ENCODE measurements at places on chromosomes 1 and 21. TPM values are rescaled to one million over a fixed set of nuclear protein-coding genes. Genes with fewer than 3 reads are reported as not detected.

DNA sequence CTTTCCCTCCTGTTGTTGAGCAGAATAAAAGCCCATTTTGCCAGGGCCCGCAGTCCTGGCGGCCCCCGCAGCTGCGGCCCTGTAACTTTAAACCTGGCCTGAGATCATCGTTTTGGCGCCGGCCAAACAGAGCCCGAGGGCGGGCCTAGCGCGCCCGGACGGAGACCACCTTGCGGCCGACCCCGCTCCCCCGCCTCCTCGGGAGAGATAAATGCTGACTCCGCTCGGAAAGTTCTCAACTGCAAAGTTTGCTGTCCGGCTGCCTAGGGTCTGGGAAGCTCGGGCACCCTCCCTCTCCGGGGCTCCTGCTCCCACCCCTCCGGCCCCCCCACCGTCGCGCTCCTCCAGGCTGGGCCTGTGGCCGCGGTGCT is at the start of gene PDPN:
PDPN (plus strand) TSS at position 238 of the 371 bp plus-strand sequence. CDS start 202 bp downstream, outside the sequence.
- peak; percentile 79 for DNase-seq

GRCh38 chr1:39826583-39826982 is 37.9 kb upstream of the BMP8B start:
- no peak for DNase-seq

GRCh38 chr1:118257946-118258345 is 72.9 kb upstream of the SPAG17 start:
- DNase-seq = no peak

- no peak for DNase-seq
Measured at GRCh38 chr1:31731049-31731565, 27.3 kb upstream of the COL16A1 start.

- no peak for DNase-seq
Measured at GRCh38 chr1:155622191-155622590, 12.2 kb downstream of the MSTO1 start.

Gene RAP1GAP
- 0.33 TPM for total RNA-seq

- DNase-seq = no peak
Measured at GRCh38 chr1:243415663-243416408, 160.0 kb downstream of the SDCCAG8 start.
